ENCODE measurements at places on chromosomes 3 and 15. TPM values are rescaled to one million over a fixed set of nuclear protein-coding genes. Genes with fewer than 3 reads are reported as not detected.
A peak's percentile ranks its signal among the peaks of the same experiment; 100 is the strongest.

GRCh38 chr3:122665881-122666280 lies 14.8 kb upstream of the PARP14 start:
- no peak for DNase-seq

DNA sequence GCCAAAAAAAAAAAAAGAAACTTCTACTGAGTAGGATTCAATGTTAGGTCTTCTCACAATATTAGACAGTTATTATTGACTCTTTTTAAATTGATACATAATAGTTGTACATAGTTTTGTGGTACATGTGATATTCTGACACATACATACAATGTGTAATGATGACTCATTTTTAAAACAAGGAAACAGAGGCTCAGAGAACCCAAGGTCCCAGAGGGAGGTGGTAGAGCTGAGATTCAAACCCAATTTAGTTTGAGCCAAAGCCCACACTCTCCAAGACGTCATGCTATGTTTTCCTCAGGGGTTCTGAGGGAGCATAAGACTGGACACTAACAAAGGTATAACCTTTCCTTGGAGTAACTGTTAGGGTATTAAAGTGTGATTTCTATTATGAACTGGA lies 40.6 kb downstream of the MYO5C start:
- no peak for DNase-seq

DNA sequence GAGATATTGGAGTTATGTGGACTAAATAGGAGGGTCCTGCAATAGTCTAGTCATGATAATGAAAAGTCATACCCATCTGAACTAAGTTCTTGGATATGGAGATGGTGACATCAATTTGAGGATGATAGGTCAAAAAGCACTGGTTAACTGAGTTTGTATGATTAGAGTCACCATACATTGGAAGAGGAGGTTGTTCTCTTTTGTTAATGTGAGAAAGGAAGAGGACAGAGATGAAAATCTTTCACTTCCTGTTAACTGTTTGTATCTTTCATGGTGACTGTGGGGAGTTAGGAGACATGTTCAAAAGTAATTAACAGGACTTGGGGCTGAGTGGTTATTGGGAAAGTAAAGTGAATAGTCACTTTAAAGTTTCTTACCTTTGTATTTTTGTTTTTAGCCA lies 11.1 kb downstream of the TMEM62 start:
- DNase-seq, result no peak

DNA sequence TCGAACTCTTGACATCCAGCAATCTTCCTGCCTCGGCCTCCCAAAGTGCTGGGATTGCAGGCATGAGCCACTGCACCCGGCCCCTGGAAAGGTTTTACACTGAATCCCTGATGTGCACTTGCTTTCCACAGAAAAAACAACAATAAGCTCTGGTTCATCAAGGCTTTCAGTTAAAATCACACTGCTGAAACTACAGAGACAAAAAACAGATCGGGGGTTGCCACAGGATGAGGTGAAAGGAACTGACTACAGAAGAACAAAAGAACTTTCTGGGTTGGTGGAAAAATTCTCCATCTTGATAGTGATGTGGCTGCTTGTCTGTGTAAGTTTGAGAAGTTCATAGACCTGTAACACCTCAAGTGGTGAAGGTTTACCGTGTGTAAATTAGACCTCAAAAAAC lies 2.9 kb downstream of the RAB43 start:
- no peak for DNase-seq

DNA sequence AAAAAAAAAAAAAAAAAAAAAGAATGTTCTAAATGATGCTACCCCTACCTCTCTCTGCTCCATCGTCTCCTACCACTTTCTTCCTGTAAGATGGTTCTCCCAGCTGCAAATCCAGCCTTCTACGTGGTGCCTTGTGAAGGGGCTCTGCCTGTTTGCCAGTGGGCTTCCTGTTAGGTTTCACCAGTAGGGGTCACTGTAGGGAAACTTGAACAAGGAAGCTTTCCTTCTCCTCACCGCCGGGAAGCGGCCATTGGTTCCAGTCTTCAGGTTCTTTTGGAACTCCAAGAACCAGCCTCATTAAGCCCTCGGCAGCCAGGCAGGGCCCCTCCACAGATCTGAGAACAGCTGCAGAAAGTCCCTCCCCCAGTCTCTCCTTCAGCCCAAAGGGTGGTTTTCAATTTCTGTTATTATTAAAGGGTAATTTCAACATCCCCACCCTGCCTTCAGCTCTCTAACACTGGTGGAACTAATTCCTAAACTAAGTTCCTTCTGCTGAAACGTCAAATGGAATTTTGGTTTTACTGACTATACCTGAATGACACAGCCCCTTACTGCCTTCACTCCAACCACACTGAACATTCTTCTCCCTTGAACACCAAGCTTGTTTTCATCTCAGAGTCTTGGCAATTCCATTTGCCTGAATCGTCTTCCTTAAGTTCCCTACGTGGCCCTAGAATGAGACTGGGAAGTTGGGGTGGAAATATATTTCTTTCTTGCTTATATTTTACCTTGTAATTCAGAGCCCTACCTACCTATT lies 13.5 kb downstream of the MCCC1 start:
- DNase-seq, result peak; percentile 19

DNA sequence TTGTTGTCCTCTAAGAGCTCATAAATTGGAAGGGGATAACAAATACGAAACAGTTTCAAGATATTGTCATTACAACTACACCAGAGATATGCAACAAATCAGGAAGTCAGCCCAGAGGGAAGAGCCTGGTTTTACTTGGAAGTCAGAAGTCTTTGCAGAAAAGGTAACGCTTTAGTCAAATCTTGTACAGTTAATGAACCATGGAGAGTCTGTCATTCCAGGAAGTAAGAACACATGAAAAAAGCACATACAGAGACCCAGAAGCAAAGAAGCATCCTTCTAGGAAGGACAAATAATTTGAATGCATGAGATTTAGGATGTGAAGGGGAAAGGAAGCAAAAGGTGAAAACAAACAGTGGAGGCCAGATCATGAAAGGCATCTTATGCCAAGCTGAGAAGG lies 19.6 kb downstream of the DYNC1LI1 start:
- DNase-seq, result no peak

DNA sequence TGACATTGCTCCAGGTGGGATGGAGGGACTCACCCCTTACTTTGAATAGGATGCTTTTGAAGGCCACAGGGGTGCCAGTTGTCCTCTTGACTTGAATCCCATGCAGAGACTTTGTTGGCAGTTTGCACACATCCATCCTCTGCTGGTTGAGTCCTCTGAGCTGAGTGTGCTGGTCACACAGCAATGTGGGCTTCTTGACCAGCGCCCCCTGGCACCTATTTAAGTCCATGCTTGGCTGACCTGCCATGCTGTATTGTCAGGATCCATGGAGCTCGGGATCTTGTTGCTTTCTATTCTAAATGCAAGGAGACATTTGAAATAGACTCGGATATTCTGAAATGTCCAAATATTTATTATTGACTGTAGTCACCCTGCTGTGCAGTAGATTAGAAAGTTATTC lies 19.8 kb downstream of the RAB7A start:
- DNase-seq, result no peak

GRCh38 chr3:171498921-171499320 lies 38.7 kb upstream of the TNIK start:
- no peak for DNase-seq

DNA sequence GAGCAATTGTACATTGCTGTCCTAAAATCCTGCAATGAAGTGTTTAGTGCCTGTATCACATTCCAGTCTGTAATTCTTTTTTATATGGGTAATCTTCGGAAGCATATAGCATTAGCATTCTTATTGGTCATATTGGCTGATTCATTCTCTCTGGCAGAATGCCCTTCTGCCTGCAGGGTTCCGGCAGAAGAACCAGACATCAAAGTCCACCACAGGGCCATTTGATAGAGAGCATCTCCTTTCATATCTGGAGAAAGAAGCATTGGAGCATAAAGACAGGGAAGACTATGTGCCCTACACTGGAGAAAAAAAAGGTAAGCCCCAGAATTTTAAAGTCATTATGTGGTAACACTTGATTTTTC lies 39.6 kb downstream of the TMOD3 start:
- DNase-seq, result no peak

GRCh38 chr15:70337277-70338186 lies 239.8 kb upstream of the TLE3 start:
- no peak for DNase-seq

The SLC2A2 gene
- 123 TPM for total RNA-seq

The GRK7 gene
- total RNA-seq, result 0.07 TPM

The LRRC31 gene
- total RNA-seq, result 6.5 TPM

The CYP1A1 gene
- 17.0 TPM for total RNA-seq

The SLC15A2 gene
- total RNA-seq, result 6.5 TPM

The SNRK gene
- 25.3 TPM for total RNA-seq

The NAA80 gene
- 6.7 TPM for total RNA-seq

Measured in hepatocyte (in vitro differentiated cells).